Fibroblast of pulmonary artery (primary cell): ENCODE measurements at places on chromosomes 1 and 21.

DNA sequence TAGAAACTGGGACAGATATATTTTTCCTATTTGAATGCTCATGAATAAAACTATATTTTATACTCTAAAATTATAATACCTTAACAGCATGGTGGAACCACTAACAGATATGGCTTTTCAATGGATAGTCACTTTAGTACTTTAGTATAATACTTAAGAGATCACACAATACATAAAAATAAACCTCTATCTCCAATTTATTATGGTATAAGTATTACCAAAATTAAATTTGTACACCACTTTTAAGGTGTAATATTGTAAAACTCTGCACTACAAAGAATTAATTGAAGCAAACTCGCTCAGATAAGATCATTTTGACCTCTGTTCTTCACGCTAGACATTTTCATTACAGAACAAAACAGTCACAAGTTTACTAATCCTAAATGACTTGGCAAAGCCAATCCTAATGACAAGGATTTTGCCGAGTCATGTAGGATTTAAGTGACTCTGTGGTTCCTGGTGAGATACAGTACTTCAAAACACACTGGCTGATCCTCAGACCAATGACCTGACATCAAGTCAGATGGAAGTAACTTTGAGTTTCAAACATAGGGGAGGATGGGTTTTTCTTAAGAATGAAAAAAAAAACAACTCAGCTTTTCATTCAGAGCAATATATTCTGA, 200.6 kb downstream of the SMYD3 start:
- peak; percentile 52 for DNase-seq

GRCh38 chr1:56585985-56586384, 6.6 kb upstream of the PLPP3 start:
- DNase-seq, result no peak

DNA sequence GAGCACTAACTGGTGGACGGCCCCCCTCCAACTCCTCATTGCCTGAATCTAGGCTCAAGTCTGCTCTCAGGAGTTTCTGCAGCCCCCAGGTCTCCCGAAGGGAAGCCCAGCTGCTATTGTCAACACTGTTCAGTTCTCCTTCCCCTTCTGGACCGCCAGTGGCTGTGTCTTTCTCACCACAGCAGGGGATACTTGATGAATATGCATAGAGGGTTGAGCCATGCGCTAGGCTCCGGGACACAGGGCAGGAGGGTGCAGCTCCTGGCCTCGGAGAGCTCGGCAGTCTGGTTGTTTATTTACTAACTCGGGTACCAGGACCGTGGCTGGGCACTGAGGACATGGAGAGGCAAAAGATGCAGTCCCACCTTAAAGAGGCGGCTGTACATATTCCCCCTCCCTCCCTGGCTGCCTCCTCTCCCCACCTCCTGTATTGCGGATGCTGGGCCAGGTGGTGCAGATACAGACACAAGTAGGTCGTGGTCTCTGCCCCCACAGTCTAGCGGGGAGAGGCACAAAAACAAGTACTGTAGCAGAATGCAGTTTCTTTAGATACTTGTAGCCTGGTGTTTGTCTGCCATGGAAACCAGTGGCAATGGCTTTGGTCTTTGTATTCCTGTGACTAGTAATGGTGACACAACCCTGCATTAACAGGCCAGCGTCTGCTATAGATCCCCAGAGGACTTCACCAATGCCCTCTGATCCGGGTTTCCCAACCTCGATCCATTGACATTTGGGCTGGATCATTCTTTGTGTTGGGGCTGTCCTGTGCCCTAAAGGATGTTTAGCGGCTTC, 26.2 kb downstream of the ARHGEF10L start:
- no peak for DNase-seq

GRCh38 chr1:230138561-230139239, 71.7 kb downstream of the GALNT2 start:
- no peak for DNase-seq

DNA sequence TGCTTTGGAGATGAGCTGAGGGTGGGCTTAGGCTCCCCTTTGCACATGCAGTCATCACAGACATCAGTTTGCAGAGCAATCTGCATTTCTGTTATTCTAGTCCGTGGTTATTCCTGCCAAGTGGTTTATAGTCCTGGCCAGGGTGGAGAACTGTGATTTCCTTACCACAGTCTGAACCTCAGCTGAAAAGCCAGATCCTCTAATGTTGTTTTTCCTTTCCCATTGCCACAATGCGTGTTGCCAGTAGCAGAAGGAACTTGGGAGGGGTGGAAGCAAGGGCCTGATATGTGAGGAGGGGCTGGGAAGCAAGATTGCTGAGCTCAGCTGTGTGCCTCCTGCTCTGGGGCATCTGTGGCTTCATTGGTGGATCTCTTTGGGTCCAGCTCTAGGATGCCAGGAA, 18.0 kb upstream of the ST3GAL3 start:
- no peak for DNase-seq

GRCh38 chr1:167617153-167618147, 12.6 kb upstream of the RCSD1 start:
- peak; percentile 87 for DNase-seq

DNA sequence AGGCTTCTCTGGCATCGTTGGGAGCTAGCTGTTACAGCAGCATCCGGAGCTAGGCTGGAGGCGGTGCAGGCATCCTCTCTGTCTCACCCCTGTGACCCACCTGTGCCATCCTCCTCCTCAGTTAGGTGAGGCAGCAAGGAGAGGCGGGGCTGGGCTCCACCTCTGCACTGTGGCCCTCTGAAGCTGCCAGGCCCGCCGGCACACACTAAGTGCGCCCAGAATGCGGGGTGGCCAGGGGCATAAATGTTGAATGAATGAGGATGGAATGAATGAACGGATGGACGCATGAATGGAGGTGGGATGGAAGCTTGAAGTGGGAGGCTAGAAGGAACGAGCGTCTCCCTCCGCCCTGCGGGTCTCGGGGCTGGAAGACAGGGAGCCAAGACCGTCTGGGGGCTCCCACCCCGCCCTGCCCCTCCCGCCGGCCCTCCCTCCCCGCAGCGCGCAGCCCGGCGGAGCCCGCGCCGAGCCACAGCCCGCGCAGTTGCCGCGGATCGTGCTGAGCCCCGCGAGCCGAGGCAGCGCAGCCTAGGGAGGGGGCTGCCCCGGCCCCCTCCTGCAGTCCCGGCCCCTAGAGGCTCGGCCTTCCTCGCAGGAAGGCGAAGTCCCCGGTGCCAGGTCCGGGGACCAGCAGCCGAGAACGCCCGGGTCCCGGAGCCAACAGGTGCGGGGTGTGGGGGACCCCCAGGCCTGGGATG, at the start of gene HCRTR1:
TSS of gene HCRTR1 (plus strand) at position 472 of the 698 bp plus-strand sequence. CDS start 1,504 bp downstream, outside the sequence.
- DNase-seq, result no peak
